ENCODE measurements at places on chromosomes 2 and 18. TPM values are rescaled to one million over a fixed set of nuclear protein-coding genes. Genes with fewer than 3 reads are reported as not detected.

The CDKL4 gene
- total RNA-seq, result 2.1 TPM

The MYCN gene
- total RNA-seq, result 0.49 TPM

The FAM161A gene
- total RNA-seq, result 1.5 TPM

The NEB gene
- total RNA-seq, result 1.9 TPM

The SCYGR4 gene
- total RNA-seq, result not detected

DNA sequence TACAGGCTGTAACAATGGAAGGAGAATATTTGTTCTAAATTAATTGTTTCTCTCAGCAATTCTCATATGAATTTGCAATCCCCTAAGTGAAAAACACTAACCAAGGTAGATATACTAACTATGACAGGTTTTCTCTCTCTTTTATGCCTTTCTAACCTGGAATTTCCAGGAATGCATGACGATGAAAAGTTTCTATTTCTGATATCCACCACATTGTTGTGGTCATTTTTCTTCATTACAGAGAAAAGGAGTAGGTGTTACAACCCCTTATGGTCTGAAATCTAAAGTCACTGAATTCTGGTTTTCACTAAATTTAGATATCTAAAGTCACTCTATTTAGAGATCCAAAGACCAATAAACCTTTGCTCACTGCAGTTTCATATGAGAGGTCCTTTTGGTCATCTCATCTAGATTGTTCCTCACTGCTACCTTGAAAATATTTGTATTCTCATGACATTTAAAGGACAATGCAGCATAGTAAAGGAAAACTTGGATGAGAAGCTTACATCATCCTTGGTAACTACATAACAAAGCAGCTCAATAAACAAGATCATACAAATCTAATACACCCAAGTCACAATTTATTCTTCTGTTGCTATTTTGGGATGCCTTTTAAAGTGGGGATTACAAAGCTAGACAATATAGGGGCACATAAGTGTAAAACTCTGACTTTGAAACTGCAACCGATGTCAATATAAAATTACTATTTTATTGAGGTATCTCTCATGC, 85.8 kb downstream of the TCF4 start:
- no peaks in the 10 kb centered on the region for H3K27me3 ChIP-seq
- H3K36me3 ChIP-seq, result no peaks in the 10 kb centered on the region

DNA sequence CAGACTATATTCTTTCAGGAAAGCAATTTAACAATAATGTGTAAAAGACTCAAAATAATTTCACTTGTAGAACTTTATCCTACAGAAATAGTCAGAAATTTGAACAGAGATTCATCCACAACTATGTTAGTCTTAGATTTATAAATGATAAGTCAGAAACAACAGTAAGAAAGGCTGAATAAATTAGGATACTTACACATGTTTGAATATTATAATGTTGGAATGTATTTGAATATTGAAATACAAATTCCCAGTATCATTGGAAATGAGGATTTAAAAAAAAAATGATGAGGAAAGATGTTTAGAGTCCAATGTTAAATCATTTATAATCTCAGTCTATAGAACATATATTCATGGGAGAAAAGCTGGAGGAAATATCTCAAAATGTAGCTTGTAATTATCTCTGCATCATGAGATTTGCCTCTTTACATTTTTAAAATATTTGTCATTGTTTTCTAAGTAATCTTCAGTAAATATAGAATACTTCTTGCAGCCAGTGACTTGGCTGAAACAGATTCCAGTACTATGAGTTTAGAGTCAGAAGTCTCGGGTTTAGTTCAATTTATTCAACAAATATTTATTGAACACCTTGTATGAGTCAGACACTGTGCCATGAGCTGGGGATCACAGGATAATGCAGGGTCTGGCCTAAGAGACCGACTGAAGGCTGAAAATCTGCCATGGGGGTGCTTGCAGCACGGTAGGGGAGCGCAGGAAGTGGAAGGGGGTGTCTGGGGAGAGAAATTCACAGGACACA, 32.3 kb downstream of the CXCR4 start:
- DNase-seq, result no peak
- no peaks in the 10 kb centered on the region for H3K27me3 ChIP-seq
- H3K4me1 ChIP-seq, result no peaks in the 10 kb centered on the region
- no peak overlapping the region for H3K27ac ChIP-seq

DNA sequence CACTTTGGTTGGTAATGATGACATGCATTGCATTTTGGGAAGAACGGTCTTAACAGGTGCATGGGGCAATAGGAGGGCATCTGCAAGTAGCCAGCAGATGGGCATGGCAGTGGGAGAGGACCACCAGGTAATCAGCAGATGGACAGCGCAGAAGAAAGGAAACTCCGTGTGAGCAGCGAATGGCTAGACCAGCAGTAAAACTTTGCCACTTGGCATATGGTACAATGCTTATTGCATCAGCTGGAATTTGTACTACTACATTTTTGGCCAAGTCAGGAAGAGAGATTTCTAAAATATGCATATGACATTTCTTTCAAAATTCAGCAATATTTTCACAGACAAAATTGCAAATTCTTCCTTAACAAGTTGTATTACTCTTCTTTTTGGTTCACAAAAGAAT, 768.5 kb downstream of the LRP1B start:
- DNase-seq, result no peak
- H3K36me3 ChIP-seq, result no peaks in the 10 kb centered on the region
- no peak overlapping the region for H3K4me3 ChIP-seq
- H3K4me1 ChIP-seq, result no peaks in the 10 kb centered on the region
- no peaks in the 10 kb centered on the region for H3K27me3 ChIP-seq

DNA sequence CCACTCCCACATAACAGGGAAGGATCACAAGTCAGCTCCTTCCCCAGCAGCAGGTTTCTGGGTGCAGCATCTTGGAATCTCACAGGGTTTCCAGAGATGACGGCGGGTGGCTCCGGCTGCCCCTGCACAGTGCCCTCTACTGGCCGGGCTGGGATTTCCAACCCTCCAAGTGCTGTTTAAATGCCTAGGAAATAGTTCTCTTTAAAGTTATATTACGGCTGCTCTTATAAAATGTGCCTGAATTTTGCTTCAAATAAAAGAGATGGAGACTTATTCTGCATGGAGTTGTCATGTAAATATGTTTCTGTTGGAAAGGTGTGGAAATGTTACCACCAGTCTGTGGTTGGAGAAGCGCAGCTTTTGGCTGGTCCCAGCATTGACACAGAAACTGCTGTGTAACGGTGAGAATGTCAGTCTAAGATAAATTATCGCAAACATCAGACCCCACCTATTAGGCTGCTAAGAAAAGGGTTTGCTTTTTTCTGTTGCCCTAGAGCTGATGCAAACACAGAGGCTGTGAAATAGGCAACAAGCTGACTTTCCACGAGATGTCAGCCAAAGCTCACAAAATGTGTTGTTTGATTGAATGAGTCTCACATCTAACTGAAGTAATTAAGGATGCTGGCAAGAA, 3.3 kb upstream of the HJURP start:
- peak; percentile 72 for DNase-seq
- no peak overlapping the region for H3K27ac ChIP-seq
- H3K4me1 ChIP-seq, result peaks cover 3% of the 10 kb centered on the region
- no peaks in the 10 kb centered on the region for H3K36me3 ChIP-seq
- no peaks in the 10 kb centered on the region for H3K27me3 ChIP-seq

DNA sequence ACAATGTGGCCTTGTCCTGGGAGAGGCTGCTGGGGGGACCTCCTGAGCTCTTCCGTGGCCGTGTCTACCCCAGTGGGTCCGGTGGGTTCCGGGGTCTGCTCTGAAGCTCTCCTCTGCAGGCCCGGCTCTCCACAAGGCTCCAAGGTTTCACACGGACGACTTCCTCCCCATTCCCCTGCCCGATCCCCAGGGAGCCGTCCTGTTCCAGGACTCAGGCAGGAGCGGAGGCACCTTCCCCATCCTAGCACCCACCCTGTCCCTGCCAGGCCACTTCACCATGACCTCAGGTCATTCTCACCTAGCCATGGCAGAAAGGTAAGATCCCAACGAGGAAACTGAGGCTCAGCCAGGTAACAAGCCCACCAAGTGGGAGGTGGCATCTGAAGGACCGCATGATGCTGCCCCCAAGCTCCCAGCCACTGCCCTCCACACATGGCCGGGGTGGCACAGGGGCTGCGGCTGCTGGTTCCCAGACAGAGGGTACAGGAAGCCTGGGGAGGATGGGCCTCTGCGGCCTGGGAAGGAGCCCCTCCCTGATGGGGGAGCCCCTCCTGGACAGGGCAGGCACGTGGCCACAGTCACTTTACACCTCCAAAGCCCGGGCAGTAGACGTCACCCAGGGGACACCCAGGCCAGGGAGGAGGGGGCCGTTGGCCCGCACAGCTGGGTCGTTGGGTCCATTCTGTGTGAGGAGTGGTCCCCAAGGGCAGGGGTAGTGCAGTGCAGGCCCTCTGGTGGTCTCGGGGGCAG, 274.0 kb downstream of the NDUFA10 start:
- H3K27ac ChIP-seq, result no peak overlapping the region
- no peak overlapping the region for H3K4me3 ChIP-seq
- no peaks in the 10 kb centered on the region for H3K36me3 ChIP-seq
- no peaks in the 10 kb centered on the region for H3K27me3 ChIP-seq
- no peak for DNase-seq
- H3K4me1 ChIP-seq, result peaks cover 11% of the 10 kb centered on the region

DNA sequence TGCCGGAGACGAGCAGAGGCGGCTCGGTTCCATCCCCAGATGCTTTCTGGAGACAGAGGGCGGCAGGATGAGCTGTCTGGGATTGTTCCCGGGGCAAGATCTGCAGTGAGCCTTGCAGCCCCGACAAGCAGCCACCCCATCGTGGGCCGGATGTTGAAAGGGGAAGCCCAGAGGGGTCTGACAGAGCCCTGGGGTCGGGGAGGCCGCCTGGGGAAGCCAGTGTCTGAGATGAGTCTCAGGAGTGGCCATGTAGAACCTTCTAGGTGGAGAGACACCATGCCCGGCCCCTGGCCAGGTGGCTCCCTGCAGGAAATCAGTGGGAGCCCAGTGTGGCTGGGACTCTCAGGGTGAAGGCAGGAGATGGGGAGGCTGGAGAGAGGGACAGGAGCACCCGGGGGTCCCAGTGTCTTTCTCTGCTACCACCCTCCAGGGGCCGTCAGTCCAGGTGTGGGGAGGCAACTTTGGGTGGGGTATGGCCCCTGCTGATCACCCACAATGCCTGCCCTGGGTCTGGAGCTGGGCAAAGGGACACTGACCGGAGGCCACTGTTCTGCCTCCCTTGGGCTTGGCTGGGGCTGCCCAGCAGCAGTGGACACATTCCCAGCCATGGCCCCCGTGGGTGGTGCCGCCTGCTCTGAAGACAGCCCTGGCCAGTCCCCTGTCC, 128.3 kb upstream of the HS6ST1 start:
- H3K4me3 ChIP-seq, result no peak overlapping the region
- H3K36me3 ChIP-seq, result no peaks in the 10 kb centered on the region
- no peaks in the 10 kb centered on the region for H3K27me3 ChIP-seq
- peaks cover 21% of the 10 kb centered on the region for H3K4me1 ChIP-seq

DNA sequence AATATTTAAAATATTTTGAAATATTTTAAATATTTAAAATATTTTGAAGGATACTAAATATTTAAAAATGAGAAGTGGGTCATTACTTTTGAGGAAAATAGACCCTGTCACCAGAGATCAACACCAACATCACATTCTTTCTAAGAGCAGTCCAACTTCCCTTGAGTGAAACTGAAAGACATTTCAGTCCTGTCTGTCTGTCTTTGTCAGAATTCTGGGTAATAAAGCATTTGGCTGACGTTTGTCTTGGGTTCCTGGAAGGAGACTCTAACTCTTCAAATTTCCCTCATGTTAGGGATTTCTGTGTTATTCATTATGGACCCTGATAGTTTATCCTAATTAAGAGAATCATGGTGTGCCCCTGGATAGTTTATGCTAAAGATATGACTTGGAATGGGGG, 32.8 kb downstream of the TTC21B start:
- no peak overlapping the region for H3K4me3 ChIP-seq
- no peak for DNase-seq
- H3K4me1 ChIP-seq, result no peaks in the 10 kb centered on the region
- no peaks in the 10 kb centered on the region for H3K27me3 ChIP-seq
- no peak overlapping the region for H3K27ac ChIP-seq

DNA sequence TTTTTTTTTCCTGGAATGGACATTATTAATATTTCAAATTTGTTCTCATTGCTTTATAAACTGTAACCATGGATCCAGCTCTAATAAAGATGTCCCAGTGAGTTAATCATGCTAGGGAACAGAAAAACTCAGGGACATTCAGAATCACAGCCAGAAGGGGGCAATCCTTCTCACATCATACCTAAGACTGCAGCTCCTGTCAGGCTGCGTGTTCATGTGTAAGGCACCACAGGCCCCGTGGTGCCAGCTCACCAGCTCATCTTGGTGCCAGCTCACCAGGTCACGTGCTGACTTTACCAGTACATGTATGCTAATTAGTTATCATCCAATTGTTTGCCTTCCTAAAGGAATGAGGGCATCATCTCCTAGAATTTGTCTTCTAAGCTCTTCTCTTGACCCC, 84.7 kb upstream of the NEDD4L start:
- H3K4me1 ChIP-seq, result no peaks in the 10 kb centered on the region
- H3K27ac ChIP-seq, result no peak overlapping the region
- DNase-seq, result peak; percentile 74
- no peaks in the 10 kb centered on the region for H3K36me3 ChIP-seq

DNA sequence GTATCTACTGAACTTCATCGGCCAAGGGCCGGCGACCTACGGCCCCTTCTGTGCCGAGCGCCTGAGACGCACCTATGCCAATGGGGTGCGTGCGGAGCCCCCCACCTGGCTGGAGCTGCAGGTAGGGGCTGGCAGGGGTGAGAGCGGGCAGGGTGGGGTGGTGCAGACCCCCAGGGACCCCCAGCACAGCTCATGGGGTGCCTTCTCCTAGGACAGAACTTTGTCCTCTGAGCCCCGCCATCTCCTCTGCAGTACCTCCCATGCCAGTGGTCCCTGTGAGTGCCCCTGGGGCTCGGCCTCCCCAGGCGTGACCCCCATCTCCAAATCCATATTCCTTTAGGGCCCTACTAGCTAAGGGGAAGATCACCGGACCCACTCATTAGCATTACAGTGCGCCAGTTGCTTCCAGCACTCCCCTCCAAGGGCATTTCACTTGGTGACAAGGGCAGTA, 23.9 kb upstream of the GPR17 start:
- no peaks in the 10 kb centered on the region for H3K36me3 ChIP-seq
- no peak overlapping the region for H3K4me3 ChIP-seq
- H3K27ac ChIP-seq, result no peak overlapping the region
- peak; percentile 34 for DNase-seq
- no peaks in the 10 kb centered on the region for H3K27me3 ChIP-seq

DNA sequence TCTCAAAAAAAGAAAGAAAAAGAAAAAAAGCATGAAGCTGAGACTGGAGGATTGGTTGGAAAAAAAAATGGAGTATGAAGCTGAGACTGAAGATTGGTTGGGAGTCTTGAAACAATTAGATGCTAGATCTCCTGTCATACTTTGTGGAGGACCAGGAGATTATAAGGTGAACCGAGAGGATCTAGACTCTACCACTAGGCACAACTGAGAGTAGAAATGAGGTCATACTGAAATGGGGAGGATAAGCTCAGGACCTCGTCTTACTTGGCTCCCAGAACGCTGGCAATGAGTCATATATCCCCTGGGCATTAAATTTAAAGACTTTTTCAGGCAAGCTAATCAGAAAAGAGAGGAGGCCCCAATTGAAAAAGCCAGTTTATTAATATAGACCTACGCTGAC, 3.3 kb upstream of the ORC2 start:
- no peak for DNase-seq
- H3K27ac ChIP-seq, result no peak overlapping the region
- no peaks in the 10 kb centered on the region for H3K27me3 ChIP-seq

Data from upper lobe of right lung (tissue), 1 donor.